ENCODE measurements at places on chromosomes 7 and 10.
A peak's percentile ranks its signal among the peaks of the same experiment; 100 is the strongest.

DNA sequence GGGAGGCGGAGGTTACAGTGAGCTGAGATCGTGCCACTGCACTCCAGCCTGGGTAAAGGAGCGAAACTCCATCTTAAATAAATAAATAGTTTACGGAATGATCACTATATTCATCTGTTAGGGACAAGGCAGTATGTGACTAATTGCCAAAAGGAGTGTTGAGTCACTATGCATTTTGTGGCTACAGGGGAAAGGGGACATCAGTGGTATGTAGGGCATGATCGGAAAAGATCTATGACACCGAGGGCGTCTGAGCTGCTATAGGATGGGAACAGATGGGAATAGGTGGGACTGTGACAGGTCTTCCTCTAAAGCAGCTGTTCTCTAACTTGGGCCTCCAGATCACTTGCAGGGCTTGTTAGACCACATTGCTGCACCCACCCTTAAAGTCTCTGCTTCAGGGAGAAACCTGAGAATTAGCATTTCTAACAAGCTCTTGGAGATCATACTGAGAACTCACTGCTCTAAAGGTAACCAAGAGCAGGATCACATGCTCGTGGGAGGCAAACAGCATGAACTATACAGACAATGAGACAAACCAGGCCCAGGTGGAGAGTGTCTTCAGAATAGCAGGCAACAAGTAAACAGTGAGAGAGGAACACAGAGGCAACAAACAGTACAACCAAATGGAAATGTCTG is 65.1 kb upstream of the ITGA8 start:
- H3K27ac ChIP-seq: no peak overlapping the region
- DNase-seq: no peak
- H3K4me1 ChIP-seq: no peaks in the 10 kb centered on the region

- DNase-seq: no peak
- no peaks in the 10 kb centered on the region for H3K4me1 ChIP-seq
- no peaks in the 10 kb centered on the region for H3K27me3 ChIP-seq
- H3K27ac ChIP-seq: no peak overlapping the region
- H3K36me3 ChIP-seq: no peaks in the 10 kb centered on the region
Measured at GRCh38 chr7:79287981-79288380, 165.5 kb downstream of the MAGI2 start.

GRCh38 chr7:148116195-148116594 is 474.4 kb upstream of the C7orf33 start:
- no peak for DNase-seq
- H3K4me3 ChIP-seq: no peak overlapping the region
- H3K4me1 ChIP-seq: no peaks in the 10 kb centered on the region
- H3K27me3 ChIP-seq: no peaks in the 10 kb centered on the region

GRCh38 chr7:142482891-142483658 is 225.2 kb upstream of the PRSS58 start:
- no peak overlapping the region for H3K4me3 ChIP-seq
- H3K36me3 ChIP-seq: no peaks in the 10 kb centered on the region
- DNase-seq: peak; percentile 30

DNA sequence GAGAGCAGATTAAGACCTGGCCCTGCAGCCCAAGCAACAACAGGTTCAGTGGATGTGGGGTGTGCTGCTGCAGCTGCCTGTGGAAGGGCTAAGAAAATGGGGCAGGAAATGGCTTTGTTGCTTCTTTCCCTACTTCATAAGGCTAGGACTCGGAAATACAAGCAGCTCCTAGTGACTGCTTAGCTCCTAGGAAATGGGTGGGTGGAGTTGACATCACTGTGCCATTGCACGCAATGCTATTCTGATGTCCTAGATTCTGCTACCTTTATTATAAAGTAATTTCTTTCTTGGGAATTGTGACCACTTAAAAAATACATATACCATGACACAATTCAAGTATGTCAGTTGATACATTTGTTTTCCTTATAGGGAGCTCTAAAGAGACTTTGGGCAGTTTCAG is 155.8 kb downstream of the FANK1 start:
- no peak overlapping the region for H3K27ac ChIP-seq
- DNase-seq: no peak
- H3K4me3 ChIP-seq: no peak overlapping the region
- no peaks in the 10 kb centered on the region for H3K27me3 ChIP-seq

GRCh38 chr7:151873402-151873965 is 3.4 kb downstream of the PRKAG2 start:
- no peak for DNase-seq
- H3K4me3 ChIP-seq: no peak overlapping the region
- peaks cover 45% of the 10 kb centered on the region for H3K4me1 ChIP-seq
- no peaks in the 10 kb centered on the region for H3K36me3 ChIP-seq

GRCh38 chr7:129801882-129802281 is 150.9 kb downstream of the UBE2H start:
- no peak for DNase-seq
- no peaks in the 10 kb centered on the region for H3K36me3 ChIP-seq
- H3K27ac ChIP-seq: no peak overlapping the region

DNA sequence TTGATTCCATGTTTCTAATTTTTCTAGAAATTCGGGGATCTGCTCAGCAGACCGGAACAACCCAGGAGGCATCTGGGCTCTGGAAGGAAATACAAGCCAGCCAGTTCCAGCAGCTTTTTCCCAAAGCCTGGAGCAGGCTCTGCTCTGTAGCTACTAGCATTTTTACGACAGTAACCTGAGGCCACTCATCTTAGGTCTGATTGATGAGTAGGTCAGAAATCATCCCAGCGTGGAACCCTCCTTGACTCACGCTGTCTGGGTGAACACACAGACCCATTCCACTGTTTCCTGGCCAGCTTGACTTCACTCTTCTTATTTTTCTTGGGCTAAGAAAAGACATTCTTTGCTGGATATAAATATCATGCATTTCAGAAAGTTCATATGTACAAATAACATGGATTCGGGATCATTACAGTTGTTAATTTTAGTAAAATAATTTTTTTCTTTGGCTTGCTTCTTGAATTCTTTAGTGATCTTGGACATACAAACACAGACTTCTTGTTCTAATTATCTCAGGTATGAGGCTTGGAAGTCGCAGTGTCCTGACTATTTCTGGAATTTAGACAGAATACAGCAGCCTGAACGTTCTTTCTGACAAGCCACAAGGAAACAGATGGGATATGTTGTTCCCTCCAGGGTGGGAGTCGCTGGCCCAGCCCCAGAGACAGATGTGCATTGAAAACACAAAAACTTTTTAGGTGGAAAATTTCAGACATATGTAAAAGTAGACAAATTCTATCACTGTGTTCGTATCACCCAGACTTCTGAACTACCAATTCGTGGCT is 54.6 kb upstream of the PITRM1 start:
- DNase-seq: no peak
- no peaks in the 10 kb centered on the region for H3K27me3 ChIP-seq
- H3K27ac ChIP-seq: no peak overlapping the region
- H3K4me3 ChIP-seq: no peak overlapping the region

- H3K4me1 ChIP-seq: no peaks in the 10 kb centered on the region
- H3K36me3 ChIP-seq: no peaks in the 10 kb centered on the region
- no peak for DNase-seq
- H3K27ac ChIP-seq: no peak overlapping the region
Measured at GRCh38 chr10:120972259-120972658, 121.1 kb downstream of the WDR11 start.

DNA sequence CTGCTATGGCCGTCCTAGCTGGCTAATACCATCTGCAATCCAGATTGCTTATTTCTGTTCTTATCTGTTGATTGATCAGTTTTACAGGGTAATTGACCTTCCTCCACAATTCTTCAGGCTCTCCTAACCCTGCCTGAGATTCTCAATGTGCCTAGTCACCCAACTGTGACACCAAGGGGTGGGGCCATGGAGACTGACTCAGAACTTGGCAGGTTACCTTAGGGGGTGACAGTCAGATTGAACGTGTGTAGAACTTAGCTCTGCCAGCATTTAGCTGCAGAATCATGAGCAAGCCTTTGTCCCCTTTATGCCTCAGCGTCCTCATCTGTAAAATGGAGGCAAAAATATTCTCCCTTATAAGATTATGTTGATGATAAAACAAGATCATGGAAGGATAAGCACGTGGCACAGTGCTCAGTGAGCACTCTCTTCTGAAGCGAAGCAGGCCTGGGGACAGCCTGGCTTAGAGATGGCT is 19.1 kb upstream of the LEP start:
- no peak overlapping the region for H3K27ac ChIP-seq
- no peaks in the 10 kb centered on the region for H3K27me3 ChIP-seq
- H3K4me3 ChIP-seq: no peak overlapping the region
- no peak for DNase-seq
- no peaks in the 10 kb centered on the region for H3K4me1 ChIP-seq

GRCh38 chr10:95273393-95274312 is 17.1 kb downstream of the PDLIM1 start:
- H3K4me1 ChIP-seq: no peaks in the 10 kb centered on the region
- no peak for DNase-seq
- H3K27me3 ChIP-seq: peaks cover 2% of the 10 kb centered on the region
- no peak overlapping the region for H3K27ac ChIP-seq

- H3K4me1 ChIP-seq: peaks cover 9% of the 10 kb centered on the region
- DNase-seq: no peak
- H3K27me3 ChIP-seq: no peaks in the 10 kb centered on the region
- peak within 1 kb of the TSS; percentile 46 for H3K27ac ChIP-seq
- H3K36me3 ChIP-seq: no peaks in the 10 kb centered on the region
Measured at GRCh38 chr7:138460176-138460648, at the start of gene TRIM24. Gene TRIM24, plus strand, starts transcription at chr7:138460259. Its CDS starts 290 bp downstream, at chr7:138460549.

GRCh38 chr10:15045380-15045779 is 1.6 kb downstream of the OLAH start:
- no peaks in the 10 kb centered on the region for H3K4me1 ChIP-seq
- H3K36me3 ChIP-seq: no peaks in the 10 kb centered on the region
- H3K27me3 ChIP-seq: no peaks in the 10 kb centered on the region
- DNase-seq: no peak
- no peak overlapping the region for H3K4me3 ChIP-seq
- H3K27ac ChIP-seq: no peak overlapping the region

DNA sequence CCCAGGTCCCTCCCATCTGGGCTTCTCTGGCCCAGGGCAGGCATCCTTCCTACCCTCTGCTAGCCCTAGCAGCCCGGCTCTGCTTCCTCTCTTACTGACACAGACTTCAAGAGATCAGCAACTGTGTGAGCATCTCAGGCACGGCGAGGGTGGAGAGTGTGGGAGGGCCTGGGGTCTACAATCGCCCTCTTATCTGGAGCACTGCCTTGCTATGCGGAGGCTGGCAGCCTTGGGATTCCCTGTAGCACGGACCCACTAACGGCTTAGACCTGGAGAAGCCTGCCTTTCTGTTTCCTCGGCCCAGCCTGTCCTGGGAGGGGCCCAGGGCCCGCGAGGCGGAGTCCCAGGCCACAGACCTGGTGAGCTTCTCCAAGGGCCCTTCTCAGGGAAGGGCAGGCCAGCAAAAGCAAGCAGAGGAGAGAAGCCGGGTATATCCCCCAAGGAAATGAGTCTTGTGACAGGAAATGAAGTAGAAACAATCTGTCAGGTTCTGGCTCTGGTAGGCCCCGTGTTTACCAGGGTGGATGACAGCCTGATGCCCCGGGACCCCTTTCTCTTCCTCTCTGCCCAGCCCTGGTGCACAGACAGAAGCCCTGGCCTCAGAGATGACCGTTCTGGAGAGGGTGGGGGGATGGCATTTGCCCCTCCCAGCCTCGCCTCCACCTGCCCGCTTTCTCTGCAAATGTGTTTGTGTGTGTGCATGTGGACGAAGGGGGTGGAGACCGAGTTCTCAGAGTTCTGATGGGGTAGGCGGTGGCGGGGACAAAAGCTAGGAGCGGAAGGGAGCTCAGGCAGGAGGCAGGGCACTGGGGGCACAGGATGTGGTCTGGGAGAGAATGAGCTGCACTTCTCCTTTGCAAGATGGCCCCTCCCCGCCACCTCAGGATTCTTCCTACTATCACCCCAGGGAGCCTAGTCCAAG is 2.5 kb downstream of the LRCH4 start:
- peak overlapping the region; percentile 94 for H3K4me3 ChIP-seq
- peaks cover 67% of the 10 kb centered on the region for H3K4me1 ChIP-seq
- peak overlapping the region; percentile 84 for H3K27ac ChIP-seq
- DNase-seq: peak; percentile 58
- H3K36me3 ChIP-seq: peaks cover 38% of the 10 kb centered on the region

DNA sequence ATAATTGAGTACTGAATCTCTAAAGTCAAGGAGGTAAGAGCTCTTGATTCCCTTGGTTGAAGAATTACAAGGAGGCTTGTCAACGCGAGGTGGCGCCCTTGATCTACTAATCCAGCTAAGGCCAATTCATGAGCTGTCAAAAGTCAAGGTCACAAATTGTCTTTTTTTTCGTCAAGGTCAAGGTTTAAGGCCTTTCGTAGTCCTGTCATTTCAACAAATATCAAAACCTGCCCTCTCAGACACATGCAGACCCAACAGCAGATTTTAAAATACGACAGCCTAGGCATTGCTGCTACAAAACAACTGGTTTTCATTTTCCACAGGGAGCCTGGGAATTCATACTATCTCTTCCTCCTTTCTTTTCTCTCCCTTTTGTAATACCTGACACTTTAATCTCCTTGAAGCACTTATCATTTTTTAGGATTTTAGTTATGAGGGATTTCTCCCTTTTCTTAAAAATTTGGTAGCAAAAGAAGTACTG is 3.6 kb downstream of the HOXA13 start:
- H3K4me3 ChIP-seq: no peak overlapping the region
- no peak overlapping the region for H3K27ac ChIP-seq
- no peaks in the 10 kb centered on the region for H3K36me3 ChIP-seq
- H3K27me3 ChIP-seq: peaks cover 60% of the 10 kb centered on the region
- H3K4me1 ChIP-seq: peaks cover 52% of the 10 kb centered on the region
- peak; percentile 75 for DNase-seq
